Left ventricle myocardium inferior (tissue), 1 donor: ENCODE measurements at places on chromosomes 2 and 18. TPM values are rescaled to one million over a fixed set of nuclear protein-coding genes. Genes with fewer than 3 reads are reported as not detected.

GRCh38 chr2:197170208-197170607 is 140.4 kb downstream of the ANKRD44 start:
- peaks cover 16% of the 10 kb centered on the region for H3K4me1 ChIP-seq
- no peak overlapping the region for H3K27ac ChIP-seq
- H3K4me3 ChIP-seq, result no peak overlapping the region
- no peaks in the 10 kb centered on the region for H3K27me3 ChIP-seq

DNA sequence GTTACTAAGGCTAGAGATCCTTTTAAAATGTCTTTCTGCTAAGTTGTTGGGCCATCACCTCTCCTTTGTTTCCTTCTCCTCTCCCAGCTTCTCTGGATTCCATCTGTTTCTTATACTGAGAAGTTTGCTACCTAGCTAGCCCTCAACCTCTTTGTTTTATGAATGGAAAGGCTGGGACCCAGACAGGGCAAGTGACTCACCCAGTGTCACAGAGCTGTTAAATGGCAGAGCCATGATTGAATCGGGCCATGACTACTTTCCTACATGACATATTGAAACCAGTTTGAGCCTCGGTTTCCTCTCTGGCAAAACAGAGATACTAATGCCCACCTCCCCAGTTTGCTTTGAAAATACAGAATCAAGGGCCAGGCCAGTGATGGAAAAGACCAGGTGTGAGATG is 24.1 kb downstream of the REEP1 start:
- no peaks in the 10 kb centered on the region for H3K27me3 ChIP-seq
- DNase-seq, result no peak
- no peaks in the 10 kb centered on the region for H3K36me3 ChIP-seq

- no peak overlapping the region for H3K4me3 ChIP-seq
- H3K36me3 ChIP-seq, result peaks cover 9% of the 10 kb centered on the region
- peaks cover 9% of the 10 kb centered on the region for H3K4me1 ChIP-seq
Measured at GRCh38 chr2:223999862-224000261, 39.2 kb downstream of the SERPINE2 start.

- H3K27ac ChIP-seq, result peak overlapping the region; percentile 56
- H3K27me3 ChIP-seq, result no peaks in the 10 kb centered on the region
- H3K4me1 ChIP-seq, result peaks cover 36% of the 10 kb centered on the region
- peak overlapping the region; percentile 27 for H3K4me3 ChIP-seq
- DNase-seq, result no peak
Measured at GRCh38 chr2:207073801-207074678, 91.7 kb downstream of the KLF7 start.

GRCh38 chr2:211033765-211034164 is 477.4 kb downstream of the CPS1 start:
- DNase-seq, result no peak
- no peaks in the 10 kb centered on the region for H3K27me3 ChIP-seq
- H3K27ac ChIP-seq, result no peak overlapping the region
- no peaks in the 10 kb centered on the region for H3K4me1 ChIP-seq
- no peaks in the 10 kb centered on the region for H3K36me3 ChIP-seq

- peak overlapping the region; percentile 82 for H3K27ac ChIP-seq
- peaks cover 30% of the 10 kb centered on the region for H3K4me1 ChIP-seq
- peak overlapping the region; percentile 76 for H3K4me3 ChIP-seq
- H3K36me3 ChIP-seq, result no peaks in the 10 kb centered on the region
- DNase-seq, result peak; percentile 49
- H3K27me3 ChIP-seq, result peaks cover 85% of the 10 kb centered on the region
Measured at GRCh38 chr2:222318712-222319585, 20.2 kb upstream of the PAX3 start.

- no peaks in the 10 kb centered on the region for H3K27me3 ChIP-seq
- H3K27ac ChIP-seq, result no peak overlapping the region
- peaks cover 87% of the 10 kb centered on the region for H3K4me1 ChIP-seq
- H3K4me3 ChIP-seq, result no peak overlapping the region
- no peaks in the 10 kb centered on the region for H3K36me3 ChIP-seq
Measured at GRCh38 chr18:7661207-7661606, 94.1 kb downstream of the PTPRM start.

DNA sequence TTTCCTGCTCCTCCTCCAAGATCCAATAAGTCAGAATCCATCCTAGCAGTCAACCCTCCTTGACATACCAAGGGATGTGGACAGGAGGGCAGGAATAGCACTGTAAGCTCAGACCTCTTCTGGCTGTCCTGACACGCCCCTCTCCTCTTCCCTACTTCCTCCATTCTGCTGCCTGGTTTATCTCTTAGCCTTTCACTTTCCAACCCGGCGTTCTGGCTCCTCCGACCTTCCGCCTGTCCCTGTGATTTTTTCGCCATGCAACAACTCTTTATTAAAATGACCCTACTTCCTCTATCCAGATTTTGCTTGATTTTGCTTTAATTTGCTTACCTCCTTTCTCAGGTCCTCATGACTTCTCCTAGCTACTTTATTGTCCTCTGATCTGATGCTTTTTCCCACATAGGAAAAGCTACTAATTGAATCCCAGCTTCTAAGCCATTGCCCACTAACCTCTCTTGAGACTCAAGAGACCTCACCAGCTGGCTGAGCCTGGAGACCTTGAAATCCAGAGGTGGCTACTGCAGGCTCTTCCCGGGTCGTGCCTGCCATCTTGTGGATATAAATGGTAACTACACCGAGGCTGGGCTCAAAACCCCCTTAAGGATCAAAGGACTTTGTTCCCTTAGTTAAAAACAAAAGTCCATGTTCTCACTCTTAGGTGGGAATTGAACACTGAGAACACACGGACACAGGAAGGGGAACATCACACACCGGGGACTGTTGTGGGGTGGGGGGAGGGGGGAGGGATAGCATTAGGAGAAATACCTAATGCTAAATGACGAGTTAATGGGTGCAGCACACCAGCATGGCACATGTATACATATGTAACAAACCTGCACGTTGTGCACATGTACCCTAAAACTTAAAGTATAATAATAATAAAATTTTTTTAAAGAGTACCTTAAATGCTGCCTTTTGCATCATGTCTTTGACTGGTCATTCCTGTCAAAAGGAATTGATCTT is 139.4 kb downstream of the AKAIN1 start:
- H3K27ac ChIP-seq, result no peak overlapping the region
- peak overlapping the region; percentile 17 for H3K4me3 ChIP-seq
- H3K27me3 ChIP-seq, result peaks cover 12% of the 10 kb centered on the region
- no peaks in the 10 kb centered on the region for H3K36me3 ChIP-seq
- DNase-seq, result peak; percentile 23
- H3K4me1 ChIP-seq, result no peaks in the 10 kb centered on the region

DNA sequence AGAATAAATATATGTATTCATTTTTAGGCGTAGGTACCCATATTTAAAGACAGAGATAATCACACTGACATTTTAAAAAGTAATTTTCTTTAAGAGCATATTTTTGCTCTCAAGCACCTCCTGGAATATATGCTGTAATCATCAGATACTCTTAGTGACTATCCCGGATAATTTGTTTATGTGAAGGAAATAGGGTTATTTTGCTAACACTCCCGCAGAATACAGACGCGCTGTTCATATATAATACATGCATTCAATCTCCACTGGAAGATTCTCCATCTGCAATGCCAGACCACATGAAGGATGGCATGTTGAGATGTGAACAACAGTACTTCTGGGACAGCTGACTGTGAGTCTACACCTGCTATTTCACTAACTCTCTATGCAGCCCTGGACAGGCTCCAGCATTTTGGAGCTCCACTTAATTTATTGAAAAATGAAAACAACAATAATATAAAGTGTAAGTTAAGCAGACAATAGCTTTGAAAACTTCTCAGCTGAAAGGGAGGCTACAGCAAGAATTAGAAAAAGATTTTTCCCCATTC is 430.6 kb downstream of the TMX3 start:
- H3K4me3 ChIP-seq, result no peak overlapping the region
- H3K4me1 ChIP-seq, result no peaks in the 10 kb centered on the region
- H3K27me3 ChIP-seq, result no peaks in the 10 kb centered on the region
- H3K36me3 ChIP-seq, result no peaks in the 10 kb centered on the region

- no peaks in the 10 kb centered on the region for H3K36me3 ChIP-seq
- H3K4me3 ChIP-seq, result no peak overlapping the region
- H3K27me3 ChIP-seq, result no peaks in the 10 kb centered on the region
- no peak overlapping the region for H3K27ac ChIP-seq
- peaks cover 23% of the 10 kb centered on the region for H3K4me1 ChIP-seq
Measured at GRCh38 chr2:192029089-192029488, 165.6 kb downstream of the TMEFF2 start.

- DNase-seq, result no peak
- H3K36me3 ChIP-seq, result no peaks in the 10 kb centered on the region
- no peak overlapping the region for H3K27ac ChIP-seq
- H3K27me3 ChIP-seq, result peaks cover 14% of the 10 kb centered on the region
- no peaks in the 10 kb centered on the region for H3K4me1 ChIP-seq
- H3K4me3 ChIP-seq, result no peak overlapping the region
Measured at GRCh38 chr2:29336341-29337241, 221.4 kb downstream of the CLIP4 start.

DNA sequence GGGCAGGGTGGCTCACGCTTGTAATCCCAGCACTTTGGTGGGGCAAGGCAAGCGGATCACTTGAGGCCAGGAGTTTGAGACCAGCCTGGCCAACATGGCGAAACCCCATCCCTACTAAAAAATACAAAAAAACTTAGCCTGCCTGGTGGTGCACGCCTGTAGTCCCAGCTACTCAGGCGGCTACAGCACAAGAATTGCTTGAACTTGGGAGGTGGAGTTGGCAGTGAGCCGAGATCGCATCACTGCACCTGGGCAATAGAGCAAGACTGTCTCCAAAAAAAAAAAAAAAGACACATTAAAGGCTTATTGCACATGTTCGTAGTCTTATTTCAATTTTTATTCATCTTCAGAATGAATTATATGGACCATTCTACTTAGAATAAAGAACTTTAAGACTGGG is 110.2 kb downstream of the BMPR2 start:
- H3K27me3 ChIP-seq, result no peaks in the 10 kb centered on the region
- no peak for DNase-seq
- no peak overlapping the region for H3K4me3 ChIP-seq
- no peaks in the 10 kb centered on the region for H3K36me3 ChIP-seq

- no peak for DNase-seq
- H3K36me3 ChIP-seq, result no peaks in the 10 kb centered on the region
- peaks cover 14% of the 10 kb centered on the region for H3K4me1 ChIP-seq
- no peak overlapping the region for H3K27ac ChIP-seq
Measured at GRCh38 chr18:78546281-78546680, 433.3 kb upstream of the SALL3 start.

GRCh38 chr2:128421861-128422311 is 103.2 kb upstream of the HS6ST1 start:
- no peak for DNase-seq
- H3K4me1 ChIP-seq, result no peaks in the 10 kb centered on the region
- no peaks in the 10 kb centered on the region for H3K36me3 ChIP-seq
- no peaks in the 10 kb centered on the region for H3K27me3 ChIP-seq
- no peak overlapping the region for H3K4me3 ChIP-seq

- H3K36me3 ChIP-seq, result no peaks in the 10 kb centered on the region
- no peaks in the 10 kb centered on the region for H3K4me1 ChIP-seq
Measured at GRCh38 chr2:28486526-28486925, 9.3 kb upstream of the PLB1 start.

DNA sequence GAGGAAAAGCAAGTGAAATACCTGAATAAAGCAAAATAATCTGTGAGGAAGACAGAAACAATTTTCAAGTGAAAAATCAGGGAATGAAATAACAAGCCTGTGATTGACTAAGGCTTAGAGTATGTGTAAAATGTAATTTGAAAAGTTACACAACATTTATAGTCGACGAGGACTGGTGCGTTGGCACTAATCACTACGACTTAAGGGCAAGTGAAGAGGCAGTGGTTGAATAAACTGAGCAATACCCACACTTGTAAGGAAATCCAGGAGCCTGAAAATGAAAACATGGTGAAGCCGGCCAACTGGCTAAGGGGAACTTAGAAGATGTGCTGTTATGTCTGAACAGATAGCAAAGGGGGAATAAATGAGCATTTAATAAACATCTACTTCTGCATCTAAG is 13.4 kb downstream of the DOK1 start:
- peaks cover 45% of the 10 kb centered on the region for H3K27me3 ChIP-seq
- no peak overlapping the region for H3K4me3 ChIP-seq
- no peaks in the 10 kb centered on the region for H3K4me1 ChIP-seq

- no peaks in the 10 kb centered on the region for H3K4me1 ChIP-seq
- peak overlapping the region; percentile 54 for H3K27ac ChIP-seq
- no peak overlapping the region for H3K4me3 ChIP-seq
- no peaks in the 10 kb centered on the region for H3K36me3 ChIP-seq
- DNase-seq, result no peak
Measured at GRCh38 chr2:144606466-144607095, 86.7 kb upstream of the ZEB2 start.

DNA sequence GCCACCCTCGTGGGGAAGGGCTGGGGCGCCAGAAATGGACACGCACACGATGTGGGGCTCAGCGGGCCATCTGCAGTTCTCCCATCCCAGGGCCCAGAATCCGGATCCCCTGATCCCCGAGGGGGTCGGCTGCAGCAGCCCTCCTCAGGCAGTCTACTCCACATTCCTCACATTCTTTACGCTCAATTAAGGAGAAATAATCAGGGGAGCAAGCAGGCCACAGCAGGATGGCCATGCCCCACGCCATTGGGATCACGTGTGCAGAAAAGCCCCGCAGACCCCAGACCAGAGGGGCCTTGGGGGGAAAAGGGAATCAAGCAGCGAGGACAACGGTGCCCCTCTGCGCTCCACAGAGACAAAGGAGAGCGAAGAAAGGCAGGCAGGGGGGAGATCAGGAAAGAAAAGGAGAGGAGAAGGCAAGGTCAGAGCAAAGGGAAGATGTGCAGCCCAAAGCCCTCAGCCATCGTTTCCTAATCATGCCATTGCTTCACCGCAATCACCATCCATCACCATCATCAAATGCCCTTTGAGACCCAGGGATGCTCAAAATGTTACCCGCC is 17.5 kb upstream of the PKDCC start:
- no peaks in the 10 kb centered on the region for H3K27me3 ChIP-seq
- no peaks in the 10 kb centered on the region for H3K36me3 ChIP-seq
- DNase-seq, result no peak

IL1F10 gene
- total RNA-seq, result not detected

GPC1 gene
- 187 TPM for total RNA-seq

CDK15 gene
- 0.16 TPM for total RNA-seq

GTF2A1L gene
- total RNA-seq, result not detected

THAP4 gene
- 68.8 TPM for total RNA-seq

ANKRD30BL gene
- total RNA-seq, result not detected

STAT4 gene
- 0.82 TPM for total RNA-seq

AMER3 gene
- total RNA-seq, result not detected
